ENCODE measurements at places on chromosomes 3 and 15. TPM values are rescaled to one million over a fixed set of nuclear protein-coding genes. Genes with fewer than 3 reads are reported as not detected.

- no peaks in the 10 kb centered on the region for H3K4me1 ChIP-seq
- no peak overlapping the region for H3K27ac ChIP-seq
- no peaks in the 10 kb centered on the region for H3K27me3 ChIP-seq
Measured at GRCh38 chr3:32432711-32433530, 41.3 kb downstream of the CMTM7 start.

DNA sequence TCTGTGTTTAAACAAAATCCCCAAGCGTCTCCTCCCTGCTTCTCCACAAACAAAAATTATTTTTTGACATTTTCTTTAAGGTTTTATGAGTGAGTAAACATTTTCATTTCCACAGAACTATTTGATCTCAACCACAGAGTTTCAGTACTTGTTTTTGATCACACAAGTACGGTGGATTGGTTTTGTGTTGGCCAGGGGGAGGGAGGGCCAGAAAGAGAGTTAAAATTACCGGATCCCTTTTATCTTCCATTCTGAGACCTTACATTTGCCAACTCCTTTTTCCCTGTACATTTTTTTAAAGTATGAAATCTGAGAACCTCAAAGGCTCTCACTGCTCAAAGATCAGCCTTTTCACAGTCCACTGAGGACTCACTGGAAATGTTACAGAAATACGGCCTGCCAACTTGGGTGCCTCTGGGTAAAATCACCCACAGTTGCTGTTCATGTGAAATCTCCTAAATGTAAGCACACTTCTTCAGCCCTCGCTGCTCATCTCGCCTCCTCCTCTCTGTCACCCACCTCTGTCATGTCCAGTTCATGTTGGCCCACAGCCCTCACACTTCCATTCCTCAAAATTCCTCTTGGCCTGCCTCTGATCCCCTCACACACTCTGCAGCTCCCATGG, 1.7 kb downstream of the HOMER2 start:
- peak overlapping the region; percentile 86 for H3K4me3 ChIP-seq
- peaks cover 23% of the 10 kb centered on the region for H3K4me1 ChIP-seq
- DNase-seq = peak; percentile 21

DNA sequence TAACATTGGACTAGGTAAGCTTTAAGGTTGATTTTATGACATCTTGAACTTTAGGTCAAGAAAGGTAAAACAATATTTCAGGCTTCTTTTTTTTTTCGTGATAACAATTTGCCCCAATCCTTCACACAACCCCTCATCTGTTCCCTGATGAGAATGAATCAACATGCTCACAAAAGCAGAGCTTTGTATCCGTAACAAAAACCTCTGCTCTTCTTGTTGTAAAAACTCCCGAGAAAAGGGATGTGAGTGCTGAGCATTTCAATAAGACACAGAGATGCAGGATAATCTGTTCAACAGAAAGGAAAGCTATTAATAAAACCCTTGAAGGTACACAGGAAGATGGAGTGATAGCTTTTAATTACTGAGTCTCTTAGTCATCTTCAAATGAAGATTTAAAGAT, 94.3 kb downstream of the RAD18 start:
- no peaks in the 10 kb centered on the region for H3K36me3 ChIP-seq
- peaks cover 51% of the 10 kb centered on the region for H3K4me1 ChIP-seq
- H3K27ac ChIP-seq = peak overlapping the region; percentile 94
- H3K4me3 ChIP-seq = peak overlapping the region; percentile 32
- DNase-seq = no peak

DNA sequence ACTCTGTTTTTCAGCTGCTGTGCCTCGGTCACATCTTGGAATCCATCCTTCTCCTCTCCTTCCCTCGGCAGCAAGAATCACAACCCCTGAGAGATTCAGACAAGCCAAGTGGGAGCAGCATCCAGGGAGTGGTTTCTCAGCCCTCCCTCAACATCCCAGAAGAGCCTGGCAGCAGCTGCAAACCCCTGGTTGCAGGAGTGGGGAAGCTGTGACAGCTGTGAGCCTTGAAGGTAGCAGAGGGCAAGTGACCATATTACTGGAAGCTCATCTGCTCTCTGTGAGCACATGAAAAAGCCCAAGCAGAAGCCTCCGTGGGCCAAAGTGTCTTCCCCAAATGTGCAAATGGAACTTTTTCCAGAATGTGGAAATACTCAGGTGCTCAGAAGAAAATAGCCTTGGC, 312.9 kb downstream of the NTRK3 start:
- H3K4me1 ChIP-seq = no peaks in the 10 kb centered on the region
- H3K36me3 ChIP-seq = no peaks in the 10 kb centered on the region
- no peaks in the 10 kb centered on the region for H3K27me3 ChIP-seq
- no peak overlapping the region for H3K4me3 ChIP-seq

DNA sequence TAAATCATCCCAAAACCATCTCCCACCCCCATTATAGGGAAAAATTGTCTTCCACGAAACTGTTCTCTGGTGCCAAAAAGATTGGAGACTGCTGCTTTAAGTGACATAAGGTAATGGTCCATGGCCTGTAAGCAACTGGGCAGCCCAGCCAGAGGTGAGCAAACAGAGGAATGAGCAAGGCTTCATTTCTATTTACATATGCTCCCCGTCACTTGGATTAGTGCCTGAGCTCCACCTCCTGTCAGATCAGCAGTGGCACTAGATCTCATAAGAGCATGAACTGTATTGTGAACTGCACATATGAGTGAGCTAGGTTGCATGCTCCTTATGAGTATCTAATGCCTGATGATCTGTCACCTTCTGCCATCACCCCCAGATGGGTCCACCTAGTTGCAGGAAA, 1159.8 kb upstream of the ALCAM start:
- peak; percentile 90 for DNase-seq
- H3K36me3 ChIP-seq = no peaks in the 10 kb centered on the region
- H3K27ac ChIP-seq = no peak overlapping the region

DNA sequence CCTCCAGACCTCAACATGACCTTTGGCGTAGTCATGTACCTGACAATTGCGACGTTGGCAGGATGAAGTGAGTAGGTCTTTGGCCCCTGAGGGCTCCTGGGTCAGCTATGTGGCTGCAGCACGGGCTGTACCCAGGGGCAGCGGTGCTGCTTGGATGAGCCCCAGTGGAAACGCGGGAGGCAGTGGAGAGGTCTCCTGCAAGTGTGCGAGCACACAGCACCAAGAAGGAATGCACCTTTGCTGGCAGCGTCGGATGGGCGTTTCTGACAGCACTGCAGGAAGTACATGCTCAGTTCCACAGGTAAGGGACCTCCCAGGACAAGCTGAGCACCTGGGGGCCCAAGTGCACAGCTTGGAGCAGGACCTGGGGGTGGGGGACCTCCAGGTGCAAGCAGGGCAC, 67.4 kb upstream of the UNC13C start:
- no peak overlapping the region for H3K27ac ChIP-seq
- H3K36me3 ChIP-seq = no peaks in the 10 kb centered on the region

DNA sequence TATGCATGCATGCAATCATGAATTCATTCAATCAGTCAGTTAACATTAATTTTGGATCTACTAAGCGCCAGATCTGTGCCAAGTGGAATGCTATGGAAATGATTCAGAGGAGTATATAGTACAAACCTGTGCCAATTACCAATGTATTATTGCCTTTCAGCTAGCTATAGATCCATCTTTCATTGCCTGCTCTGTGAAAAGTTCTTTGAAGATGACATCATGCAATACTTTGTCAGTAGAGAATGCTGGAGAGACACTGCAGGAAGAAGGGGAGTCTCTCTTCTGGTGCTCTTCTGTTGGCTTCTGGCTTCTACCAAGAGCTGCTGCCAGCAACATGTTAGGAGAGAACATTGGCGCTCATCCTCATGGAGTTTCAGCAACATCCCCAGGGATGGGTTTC, 81.0 kb upstream of the LMCD1 start:
- no peak for DNase-seq
- H3K4me1 ChIP-seq = no peaks in the 10 kb centered on the region
- H3K27ac ChIP-seq = no peak overlapping the region

- H3K4me1 ChIP-seq = no peaks in the 10 kb centered on the region
- no peaks in the 10 kb centered on the region for H3K36me3 ChIP-seq
- DNase-seq = no peak
Measured at GRCh38 chr15:70169147-70169546, 71.4 kb upstream of the TLE3 start.

DNA sequence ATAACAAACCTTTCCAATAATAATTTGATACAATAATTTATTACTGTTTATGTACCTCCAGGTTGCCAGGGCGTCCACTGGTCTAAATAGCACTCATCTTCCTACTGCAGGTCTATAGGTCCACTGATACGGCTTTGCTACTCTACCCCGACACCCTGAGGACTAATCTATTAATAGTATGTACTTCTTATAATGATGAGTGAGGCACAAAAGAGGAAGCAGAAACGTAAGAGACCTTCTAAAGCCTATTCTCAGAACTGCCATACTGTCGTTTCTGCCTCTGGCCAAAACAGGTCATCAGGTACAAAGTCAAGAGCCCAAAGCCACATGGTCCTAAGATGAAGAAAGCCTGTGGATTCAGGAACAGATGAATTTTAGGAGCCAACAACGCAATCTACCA, 163.2 kb upstream of the GRM7 start:
- H3K36me3 ChIP-seq = no peaks in the 10 kb centered on the region
- no peaks in the 10 kb centered on the region for H3K4me1 ChIP-seq
- H3K27me3 ChIP-seq = no peaks in the 10 kb centered on the region
- no peak overlapping the region for H3K27ac ChIP-seq
- no peak overlapping the region for H3K4me3 ChIP-seq

GRCh38 chr3:144229953-144230352, 258.3 kb downstream of the DIPK2A start:
- H3K4me3 ChIP-seq = no peak overlapping the region
- no peaks in the 10 kb centered on the region for H3K27me3 ChIP-seq
- H3K4me1 ChIP-seq = no peaks in the 10 kb centered on the region
- H3K36me3 ChIP-seq = no peaks in the 10 kb centered on the region

DNA sequence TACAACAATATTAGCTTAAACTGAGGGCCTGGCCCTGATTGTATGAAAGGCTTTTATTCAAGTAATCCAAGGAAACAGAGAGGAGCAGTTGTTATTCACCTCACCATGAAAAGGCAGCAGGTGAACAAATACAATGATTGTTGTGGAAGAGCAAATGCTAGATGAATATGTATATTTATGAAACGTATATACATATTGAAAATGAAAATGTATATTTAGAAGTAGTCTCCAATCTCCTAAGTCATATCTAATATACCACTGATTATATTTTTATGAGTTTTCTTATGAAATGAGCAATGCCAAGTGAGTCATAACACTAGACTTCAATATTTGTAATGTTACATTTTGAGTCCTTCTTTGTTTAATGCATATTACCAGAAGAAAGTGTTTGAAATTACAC, 116.2 kb upstream of the KCNMB2 start:
- peaks cover 25% of the 10 kb centered on the region for H3K4me1 ChIP-seq
- no peaks in the 10 kb centered on the region for H3K36me3 ChIP-seq
- DNase-seq = peak; percentile 53
- H3K4me3 ChIP-seq = no peak overlapping the region

GRCh38 chr3:108041253-108041652, 49.6 kb downstream of the CD47 start:
- H3K36me3 ChIP-seq = no peaks in the 10 kb centered on the region
- DNase-seq = no peak
- no peak overlapping the region for H3K4me3 ChIP-seq

DNA sequence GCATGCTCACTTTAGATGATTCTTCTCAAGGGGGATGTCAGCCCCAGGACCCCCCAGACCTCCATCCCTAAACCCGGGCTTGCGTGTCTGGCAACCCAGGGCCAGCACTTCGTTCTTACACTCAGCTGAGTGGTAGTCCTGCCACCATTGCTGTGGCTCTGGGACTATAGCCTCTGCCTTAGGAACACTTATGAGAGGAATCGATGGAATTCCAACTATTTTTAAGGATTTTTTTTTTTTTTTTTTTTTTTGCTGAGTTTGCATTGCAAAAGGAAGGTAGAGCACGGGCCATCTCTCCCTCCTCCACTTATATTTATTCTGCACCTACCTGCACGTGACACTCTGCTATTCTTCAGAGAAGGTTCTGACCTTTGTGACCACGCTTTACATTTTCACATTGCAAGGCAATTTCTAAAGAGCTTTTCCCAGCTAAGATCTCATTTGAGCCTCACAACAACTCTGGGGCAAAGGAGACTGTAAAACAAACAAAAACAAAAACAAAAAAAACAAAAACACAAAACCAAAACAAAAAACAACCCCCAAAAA, 113.9 kb downstream of the LPP start:
- no peaks in the 10 kb centered on the region for H3K27me3 ChIP-seq
- no peak overlapping the region for H3K4me3 ChIP-seq
- H3K27ac ChIP-seq = no peak overlapping the region
- H3K36me3 ChIP-seq = no peaks in the 10 kb centered on the region

DNA sequence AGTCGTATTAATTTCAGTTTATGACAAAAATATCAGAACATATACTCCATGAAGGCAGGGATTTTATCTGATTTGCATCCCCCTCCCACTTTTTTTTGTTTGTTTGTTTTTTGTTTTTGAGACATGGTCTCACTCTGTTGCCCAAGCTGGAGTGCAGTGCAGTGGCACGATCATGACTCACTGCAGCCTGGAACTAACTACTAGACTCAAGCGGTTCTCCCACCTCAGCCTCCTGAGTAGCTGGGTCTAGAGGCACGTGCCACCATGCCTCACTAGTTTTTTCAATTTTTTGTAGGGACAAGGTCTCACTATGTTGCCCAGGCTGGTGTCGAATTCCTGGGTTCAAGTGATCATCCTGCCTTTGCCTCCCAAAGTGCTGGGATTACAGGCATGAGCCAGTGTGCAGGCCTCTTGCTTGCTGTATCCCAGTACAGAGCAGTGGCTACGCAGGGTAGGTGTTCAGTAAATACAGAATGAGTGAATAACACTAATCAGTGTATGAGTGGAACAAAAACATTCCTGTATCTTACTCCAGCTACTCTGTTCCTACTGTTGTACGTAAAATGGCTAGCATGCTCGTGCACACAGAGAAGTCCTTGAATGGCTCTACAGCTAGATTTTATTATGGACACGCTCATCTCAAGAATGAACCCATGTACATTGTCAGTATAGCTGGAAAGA, 272.4 kb downstream of the FOXP1 start:
- no peaks in the 10 kb centered on the region for H3K27me3 ChIP-seq
- H3K4me1 ChIP-seq = peaks cover 4% of the 10 kb centered on the region
- H3K4me3 ChIP-seq = no peak overlapping the region
- no peaks in the 10 kb centered on the region for H3K36me3 ChIP-seq
- H3K27ac ChIP-seq = no peak overlapping the region

The LRRC2 gene
- 0.26 TPM for total RNA-seq

The NLGN1 gene
- 0.92 TPM for total RNA-seq

The SI gene
- total RNA-seq = not detected

The FES gene
- total RNA-seq = 11.5 TPM

The ARID3B gene
- total RNA-seq = 19.0 TPM

The SPESP1 gene
- total RNA-seq = not detected

The SOX14 gene
- not detected for total RNA-seq

The ROBO2 gene
- not detected for total RNA-seq

The IL12A gene
- 6.5 TPM for total RNA-seq

The SST gene
- not detected for total RNA-seq
